ENCODE measurements at places on chromosomes 6 and 20.

DNA sequence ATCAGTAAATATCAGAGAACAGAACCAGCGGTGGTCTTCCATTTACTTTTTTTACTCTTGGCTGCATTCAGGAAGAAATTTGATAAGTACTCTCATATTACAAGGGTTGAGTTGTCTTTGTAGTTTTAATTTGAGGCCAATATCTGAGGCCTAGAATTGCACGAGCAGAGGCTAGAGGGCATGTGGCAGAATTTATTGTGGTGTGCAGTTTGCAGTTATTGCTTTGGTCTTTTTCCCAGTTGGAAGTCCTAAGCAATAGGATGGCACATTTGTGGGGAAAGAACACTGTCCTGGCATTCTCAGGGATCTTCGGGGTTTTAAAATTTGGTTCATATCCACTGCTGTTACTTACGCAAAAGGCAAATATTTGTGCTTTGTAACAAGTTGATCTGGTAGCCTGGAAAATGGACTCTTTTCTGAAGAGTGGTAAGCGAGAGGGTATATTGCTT, 66.0 kb downstream of the CTNNBL1 start:
- DNase-seq, result no peak

DNA sequence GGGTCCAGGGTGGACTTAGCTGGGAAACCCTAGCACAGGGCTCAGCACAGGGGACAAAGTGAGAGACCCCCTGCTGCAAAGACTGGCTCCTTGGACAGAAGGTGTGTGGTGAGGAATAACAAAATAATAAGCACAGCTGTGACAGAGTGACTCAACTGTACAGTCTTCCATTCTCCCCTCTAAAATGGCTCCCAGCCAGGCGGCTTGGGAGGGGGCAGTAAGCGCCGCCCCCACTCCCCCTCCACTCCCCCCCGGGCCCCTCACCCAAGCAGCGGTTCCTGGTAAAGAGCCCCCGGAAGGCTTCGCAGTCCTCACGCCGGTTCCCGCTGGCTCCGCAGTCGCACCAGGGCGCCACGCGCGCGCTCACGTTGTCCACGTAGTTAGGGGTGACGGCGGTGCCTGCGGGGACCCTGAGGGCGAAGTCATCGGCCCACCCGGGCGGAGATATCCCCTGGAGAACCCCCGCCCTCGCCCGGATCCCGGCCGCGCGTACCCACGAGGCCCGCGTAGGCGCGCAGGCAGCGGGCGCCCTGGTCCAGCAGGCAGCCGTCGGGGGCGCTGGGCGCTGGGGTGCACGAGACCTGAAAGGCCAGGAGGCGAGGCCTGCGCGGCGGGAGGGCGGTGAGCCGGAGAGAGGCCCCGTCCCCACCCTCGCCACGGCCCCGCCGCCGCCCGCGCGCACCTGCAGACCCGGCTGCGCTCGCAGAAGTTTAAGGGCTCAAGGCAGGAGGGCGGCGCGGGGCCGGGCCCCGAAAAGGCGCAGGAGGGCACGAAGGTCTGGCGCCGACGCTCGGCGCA, 2.7 kb downstream of the GFRA4 start:
- DNase-seq, result no peak

DNA sequence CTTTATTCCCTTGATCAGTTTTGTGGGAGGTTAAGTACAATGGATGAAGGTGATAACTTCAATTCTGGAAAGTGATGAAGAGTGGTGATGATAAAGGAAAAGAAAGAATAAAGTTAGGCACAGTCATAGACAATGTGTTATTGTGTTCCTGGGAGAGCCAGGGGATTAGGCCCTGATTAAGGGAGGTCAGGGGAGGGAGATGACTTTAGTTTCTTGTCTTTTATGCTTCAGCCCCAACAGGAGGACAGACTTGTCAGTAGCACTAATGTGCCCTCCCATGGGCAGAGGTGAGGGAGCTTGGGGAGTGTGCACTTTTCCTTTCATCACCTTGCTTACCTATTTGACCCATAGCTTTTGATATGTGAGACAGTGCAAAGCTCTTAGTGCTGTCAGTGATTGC, 115.7 kb downstream of the CD109 start:
- DNase-seq, result no peak

GRCh38 chr6:161101517-161101916, 109.9 kb downstream of the MAP3K4 start:
- no peak for DNase-seq

- DNase-seq, result no peak
These were observed 59.4 kb downstream of the RPRD1B start for GRCh38 chr20:38092915-38093314.

- no peak for DNase-seq
These were observed 155.3 kb downstream of the EYA4 start for GRCh38 chr6:133396233-133396983.

DNA sequence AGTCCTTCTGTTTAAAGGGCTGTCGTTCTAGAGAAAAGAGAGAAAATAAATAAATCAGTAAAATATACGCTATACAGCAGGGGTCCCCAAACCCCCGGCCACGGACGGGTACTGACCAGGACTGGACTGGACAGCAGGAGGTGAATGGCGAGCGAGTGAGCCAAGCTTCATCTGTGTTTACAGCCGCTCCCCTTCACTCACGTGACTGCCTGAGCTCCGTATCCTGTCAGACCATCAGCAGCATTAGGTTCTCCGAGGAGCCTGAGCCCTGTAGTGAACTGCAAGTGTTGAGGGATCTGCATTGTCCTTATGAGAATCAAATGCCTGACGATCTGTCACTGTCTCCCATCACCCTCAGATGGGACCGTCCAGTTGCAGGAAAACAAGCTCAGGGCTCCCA, 76.5 kb downstream of the ZNF217 start:
- DNase-seq, result no peak

GRCh38 chr20:34791289-34792020, 34.0 kb downstream of the NCOA6 start:
- DNase-seq, result no peak

DNA sequence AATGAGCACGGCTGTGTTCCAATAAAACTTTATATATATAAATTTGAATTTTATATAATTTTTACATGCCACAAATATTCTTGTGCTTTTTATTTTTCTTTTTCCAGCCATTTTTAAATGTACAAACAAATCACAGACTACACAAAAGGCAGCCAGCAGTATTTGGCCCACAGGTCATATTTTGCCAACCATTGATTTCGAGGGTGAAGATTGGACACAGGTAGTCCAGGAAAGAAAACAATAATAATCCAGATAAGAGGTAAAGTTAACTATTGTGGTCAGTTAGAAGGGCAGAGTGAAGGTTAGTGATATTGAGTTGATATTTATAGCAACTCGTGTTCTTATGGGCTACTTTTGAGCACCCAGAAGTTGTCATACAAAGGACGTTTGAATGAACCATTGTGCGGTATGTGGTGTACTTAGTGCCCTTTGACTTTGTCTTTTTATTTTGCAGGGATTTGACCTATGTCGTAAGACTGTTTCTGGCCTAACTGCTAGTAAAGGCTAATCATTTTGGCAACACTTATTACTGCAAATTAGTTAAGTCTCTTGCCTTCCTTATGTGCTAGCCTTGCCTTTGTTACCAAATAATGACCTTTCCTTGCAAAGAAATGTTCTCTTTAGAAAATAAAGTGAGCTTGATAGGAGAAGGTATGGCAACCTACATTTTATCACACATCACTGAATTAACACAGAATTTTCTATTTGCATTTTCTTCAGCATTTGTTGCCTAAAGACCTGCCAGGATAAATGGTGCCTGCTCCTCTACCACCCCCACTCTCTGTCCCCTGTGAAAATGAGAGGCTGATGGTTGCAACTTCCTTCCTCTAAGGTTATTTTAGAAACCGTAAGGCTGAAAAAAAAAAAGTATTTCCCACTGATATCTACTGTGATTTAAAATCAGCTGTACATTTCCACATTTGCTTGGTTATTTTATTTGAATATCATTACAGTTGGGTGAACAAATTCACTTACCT, 493.9 kb upstream of the SOX4 start:
- DNase-seq, result no peak

GRCh38 chr6:13919861-13920260, 4.9 kb upstream of the RNF182 start:
- no peak for DNase-seq

DNA sequence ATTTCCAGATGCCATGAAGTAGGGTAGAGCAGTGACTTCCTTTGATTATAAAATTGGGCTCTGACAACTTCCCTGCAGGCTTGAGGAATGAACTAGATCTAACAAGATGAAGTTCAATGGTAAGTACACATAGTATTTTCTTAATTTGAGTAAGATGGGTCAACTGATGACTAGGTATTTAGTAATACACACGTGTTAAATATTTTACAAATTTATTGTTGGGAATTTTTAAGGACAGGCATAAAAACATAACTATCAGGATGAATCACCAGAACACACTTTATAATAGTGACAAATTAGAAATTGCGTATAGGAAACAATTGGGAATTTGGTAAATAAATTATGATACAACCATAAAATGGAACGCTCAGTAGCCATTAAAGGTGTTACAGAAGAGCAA, 762.4 kb upstream of the SLC35B3 start:
- DNase-seq, result no peak

DNA sequence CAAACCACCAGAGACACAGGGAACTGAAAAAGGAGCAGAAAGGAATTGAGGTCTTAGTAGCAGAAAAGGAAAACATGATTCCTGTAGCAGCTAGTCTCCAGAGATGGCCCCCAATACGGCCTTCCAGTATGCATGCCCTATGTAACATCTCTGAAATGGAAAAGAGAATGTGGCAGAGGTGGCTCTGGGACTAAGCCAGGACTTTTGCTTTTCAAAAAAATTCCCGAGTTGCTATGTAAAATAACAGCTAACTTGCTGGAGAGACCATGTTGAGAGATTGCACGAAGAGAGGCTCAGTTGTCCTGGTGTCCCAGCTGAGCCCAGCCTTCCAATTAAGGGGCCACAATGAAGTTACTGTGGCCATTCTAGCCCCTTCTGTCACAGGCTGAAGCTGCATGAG, 27.7 kb downstream of the IL20RA start:
- DNase-seq, result no peak

DNA sequence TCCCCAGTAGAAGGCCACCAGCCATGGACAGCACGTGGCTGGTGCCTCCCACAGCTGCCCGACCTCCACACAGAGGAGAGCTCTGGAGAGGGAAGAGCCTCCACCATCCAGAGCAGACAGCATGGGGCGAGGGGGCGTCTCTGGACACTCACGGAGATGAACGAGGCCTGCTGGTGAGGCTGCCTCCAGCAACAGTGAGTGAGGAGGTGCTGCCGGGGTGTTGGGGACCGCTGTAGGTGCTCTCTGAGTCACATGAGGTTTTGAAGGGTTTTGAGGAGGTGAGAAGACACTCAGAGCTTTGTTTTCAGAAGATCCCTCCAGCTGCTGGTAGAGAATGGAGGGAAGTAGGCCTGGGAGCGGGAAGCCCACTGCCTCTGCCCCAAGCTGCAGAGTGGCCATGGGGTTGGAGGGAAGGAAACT, 65.6 kb downstream of the THBS2 start:
- DNase-seq, result no peak

DNA sequence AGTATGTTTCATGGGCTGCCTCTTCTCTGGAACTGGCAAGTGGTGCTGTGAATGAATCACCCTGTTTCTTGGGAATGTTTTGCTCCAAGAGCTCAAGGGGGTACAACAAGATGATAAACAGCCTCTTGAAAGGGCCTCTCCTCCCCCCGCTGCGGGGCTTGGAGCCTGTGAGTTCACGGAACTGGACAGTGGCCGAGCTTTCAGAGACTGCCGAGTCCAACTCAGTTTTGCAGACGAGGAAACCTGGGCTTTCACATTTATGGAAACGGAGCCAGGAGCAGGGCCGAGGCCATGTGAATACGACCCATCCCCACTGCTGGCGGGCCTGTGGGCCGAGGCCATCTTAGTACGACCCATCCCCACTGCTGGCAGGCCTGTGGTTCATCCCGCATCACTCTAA, 18.2 kb upstream of the SRC start:
- no peak for DNase-seq

DNA sequence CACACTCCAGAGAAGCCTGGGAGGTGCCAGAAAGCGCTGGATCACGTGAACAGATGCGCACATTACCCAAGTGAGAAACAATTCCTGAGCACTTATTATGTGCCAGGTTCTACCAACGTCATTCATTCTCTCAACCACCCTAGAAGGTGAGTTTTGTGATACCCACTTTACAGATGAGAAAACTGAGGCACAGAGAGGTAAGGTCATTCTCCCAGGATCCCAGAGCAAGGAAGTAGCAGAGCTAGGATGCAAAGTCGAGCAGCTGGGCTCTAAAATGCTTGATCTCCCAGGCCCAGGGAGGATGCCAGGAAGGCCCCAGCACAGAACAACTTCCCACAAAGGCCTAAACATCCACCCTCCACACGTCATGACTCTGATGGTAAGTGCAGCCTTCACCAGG, 85.6 kb downstream of the PREX1 start:
- DNase-seq, result no peak

DNA sequence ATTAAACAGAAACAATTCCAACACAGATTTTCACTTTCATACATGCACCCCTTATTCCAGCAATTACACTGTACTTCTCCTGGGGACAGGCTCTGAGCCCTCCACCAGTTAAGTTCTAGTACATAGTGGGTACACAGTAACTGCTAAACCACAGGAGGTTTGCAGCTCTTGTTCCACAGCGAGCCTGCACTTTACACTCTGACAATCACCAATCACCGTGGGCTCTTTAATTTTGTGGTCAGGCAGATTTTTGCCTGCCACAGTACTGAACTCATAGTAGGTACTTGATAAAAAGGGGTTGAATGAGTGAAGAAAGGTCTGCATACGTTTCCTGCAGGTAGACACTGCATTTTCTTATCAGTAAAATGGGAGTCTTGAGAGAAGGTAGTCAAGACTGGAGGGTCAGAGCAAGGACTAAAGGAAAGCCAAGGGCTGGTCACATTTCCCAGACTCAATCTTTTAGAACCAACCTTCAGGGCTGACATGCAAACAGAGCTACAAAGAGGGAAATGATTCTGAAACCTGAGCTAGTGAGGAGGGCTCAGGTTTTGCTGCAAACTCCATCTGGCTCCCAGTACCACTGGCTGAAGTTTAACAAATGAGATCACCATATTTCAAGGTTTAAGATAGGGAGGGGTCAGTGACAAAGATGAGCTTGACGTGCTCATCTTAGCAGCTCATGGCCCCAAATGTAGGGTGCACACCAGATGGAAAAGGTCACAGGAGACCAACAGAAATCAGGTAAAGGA, 404.6 kb downstream of the BTBD9 start:
- DNase-seq, result no peak

DNA sequence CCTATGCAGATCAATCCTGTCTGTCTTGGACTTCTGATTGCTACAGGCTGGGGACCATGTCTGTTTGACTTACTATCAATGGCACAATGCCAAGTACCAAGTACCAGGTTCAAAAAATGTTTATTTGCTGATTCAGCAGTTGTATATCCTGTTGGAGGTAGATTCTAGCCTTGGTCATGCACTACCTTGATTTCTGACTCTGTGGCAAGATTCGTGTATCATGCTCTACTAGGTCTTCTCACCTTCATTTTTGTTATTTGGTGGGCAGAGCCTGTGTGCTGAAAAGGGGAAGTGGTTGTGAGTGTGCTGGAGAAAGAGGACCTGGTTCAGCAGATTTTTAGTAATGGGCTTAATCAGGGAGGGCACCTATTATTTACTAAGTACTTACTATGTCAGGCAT, 192.4 kb upstream of the MYLIP start:
- no peak for DNase-seq

GRCh38 chr20:59371431-59371830, 71.0 kb downstream of the EDN3 start:
- no peak for DNase-seq

Data from effector memory CD8-positive, alpha-beta T cell (primary cell).